ENCODE measurements at places on chromosomes 16 and 17.

GRCh38 chr17:40605306-40605705 is 40.0 kb upstream of the CCR7 start:
- no peak for DNase-seq

- DNase-seq = no peak
These were observed 7.7 kb downstream of the SALL1 start for GRCh38 chr16:51143196-51143977.

DNA sequence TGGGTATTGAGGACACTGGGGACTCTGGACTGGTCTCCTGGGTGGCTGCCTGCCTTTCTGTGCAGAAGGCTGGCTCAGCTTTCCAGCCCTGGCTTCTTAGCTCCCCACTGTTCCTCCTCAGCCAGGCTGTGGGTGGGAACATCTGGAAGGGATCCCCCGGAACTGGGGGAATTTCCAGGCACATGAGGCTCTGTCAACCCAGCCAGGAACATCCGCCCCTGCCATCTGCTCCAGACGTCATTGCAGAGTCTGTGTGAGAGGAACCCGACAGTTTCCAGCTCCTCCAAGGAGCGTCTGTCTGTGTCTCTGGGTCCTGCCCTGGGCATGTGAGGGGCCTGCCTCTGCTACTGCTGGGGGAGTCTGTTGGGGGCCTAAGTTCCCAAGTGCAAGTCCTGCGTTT is 36.2 kb upstream of the CRHR1 start:
- DNase-seq = no peak

- DNase-seq = no peak
These were observed 354.3 kb downstream of the CPPED1 start for GRCh38 chr16:12449374-12449773.

DNA sequence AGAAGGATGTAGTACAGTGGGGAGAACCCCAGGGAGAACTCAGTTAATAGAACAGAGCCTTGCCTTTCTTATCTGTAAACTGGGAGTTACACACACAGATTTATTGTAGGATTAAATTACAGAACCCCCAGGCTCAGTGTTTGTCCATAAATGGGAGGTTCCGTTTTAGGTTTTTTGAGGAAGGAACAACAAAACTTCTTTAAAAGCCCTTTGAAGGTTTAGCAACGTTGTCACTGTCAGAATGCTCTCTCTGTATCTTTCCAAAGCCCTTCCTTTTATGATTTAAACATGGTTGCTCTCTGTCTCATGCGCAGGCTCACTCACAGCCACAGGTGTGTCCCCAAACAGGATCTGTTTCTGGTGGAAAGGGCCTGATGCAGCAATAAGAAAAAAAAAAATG is 9.4 kb upstream of the GNA13 start:
- DNase-seq = no peak

GRCh38 chr16:9177861-9178260 is 86.4 kb downstream of the HAPSTR1 start:
- DNase-seq = no peak

DNA sequence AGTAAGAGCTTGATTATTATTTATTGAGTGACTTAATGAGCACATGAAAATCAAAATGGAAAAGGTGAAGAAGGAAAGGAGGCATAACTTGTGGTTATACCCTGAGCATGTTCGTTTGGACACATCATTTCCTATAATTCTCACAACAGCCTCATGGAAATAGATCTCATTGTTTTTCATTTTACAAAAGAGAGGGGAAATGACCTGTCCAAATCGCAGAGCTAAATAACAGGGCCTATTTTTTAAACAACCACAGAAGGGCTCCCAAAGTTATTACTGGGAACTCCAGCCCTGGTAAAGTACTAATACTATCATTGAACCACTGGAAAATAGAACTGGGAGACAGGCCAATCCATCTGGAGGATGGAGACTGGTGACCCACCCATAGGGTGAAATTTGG is 317.7 kb upstream of the C16orf82 start:
- no peak for DNase-seq

DNA sequence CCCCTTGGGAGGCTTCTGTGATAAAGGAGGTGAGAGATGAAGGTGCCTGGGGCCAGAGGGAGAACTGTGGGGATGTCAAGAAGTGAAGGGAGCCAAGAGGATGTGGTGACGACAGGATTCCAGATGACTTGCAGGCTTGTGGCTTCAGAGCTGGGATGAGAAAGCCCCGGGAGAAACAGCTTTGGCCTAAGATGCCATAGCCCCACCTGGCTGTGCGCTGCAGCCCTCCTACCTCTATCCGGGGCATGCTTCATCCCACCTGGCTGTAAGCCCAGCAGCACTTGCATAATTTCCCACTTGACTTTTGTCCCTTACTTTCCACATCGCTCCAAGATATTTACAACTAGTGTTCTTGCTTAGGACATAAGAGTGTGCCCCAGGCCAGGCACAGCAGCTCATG is 29.3 kb downstream of the GINS3 start:
- no peak for DNase-seq

GRCh38 chr17:17256316-17256715 is 19.3 kb upstream of the FLCN start:
- DNase-seq = no peak

DNA sequence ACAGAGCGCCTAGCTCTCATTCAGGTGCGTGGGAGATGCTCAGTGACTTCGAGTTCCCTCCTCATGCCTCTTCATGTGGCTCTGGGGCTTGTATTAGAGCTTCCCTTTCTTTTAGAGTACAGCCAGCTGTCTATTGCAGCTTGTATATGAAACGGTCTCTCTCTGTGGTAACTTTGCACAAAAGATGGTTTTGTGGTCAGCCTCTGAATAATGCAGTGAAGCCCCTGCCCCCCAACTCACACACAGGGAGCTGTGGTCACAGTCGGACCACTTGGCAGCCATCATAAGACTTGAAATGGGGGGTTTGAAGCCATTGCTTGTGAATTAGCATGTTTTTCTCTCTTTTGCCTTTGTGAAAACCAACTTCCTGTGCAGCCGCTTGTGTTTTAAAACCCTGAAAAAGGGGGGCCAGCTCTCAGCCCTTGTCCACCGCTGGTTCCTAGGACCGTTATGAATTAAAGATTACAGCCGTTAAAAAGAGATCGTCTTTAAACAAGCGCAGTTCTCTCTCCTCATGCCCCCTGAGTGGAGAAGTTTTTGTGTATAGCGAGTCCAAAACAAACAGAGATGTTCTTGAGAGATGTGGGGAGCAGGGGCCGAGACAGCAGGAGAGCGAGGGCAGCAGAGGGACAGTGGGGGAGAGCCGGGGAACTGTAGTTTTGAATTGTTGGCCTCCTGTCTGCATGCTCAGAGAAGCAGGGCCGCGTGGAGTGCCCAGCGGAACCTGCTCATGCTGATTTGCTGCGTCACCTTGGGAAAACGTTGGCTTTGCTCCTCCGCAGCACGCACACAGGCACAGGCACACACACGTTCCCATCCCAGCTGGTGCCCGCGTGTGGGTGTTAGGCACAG is 199.0 kb downstream of the MSI2 start:
- DNase-seq = peak; percentile 5

GRCh38 chr17:47695429-47696376 is 1.7 kb downstream of the TBKBP1 start:
- no peak for DNase-seq

DNA sequence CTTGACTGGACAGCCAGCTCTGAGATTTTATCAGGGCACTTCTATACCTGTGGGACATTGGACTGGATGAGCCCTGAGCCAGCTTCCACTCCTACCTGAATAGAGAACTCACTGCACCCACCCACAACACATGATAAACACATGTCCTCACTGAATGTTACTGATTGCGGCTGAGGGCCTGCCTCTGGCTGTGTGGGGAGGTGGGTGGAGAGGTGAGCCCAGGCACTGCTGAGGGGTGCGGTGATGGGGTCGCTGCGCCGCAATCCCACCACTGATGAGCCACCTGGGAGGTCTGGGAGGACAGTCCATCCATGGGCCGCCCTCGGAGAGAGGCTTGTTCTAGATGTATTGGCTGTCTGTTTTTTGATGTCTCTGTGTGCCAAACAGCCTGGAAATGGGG is 5.4 kb downstream of the TMEM92 start:
- DNase-seq = no peak

DNA sequence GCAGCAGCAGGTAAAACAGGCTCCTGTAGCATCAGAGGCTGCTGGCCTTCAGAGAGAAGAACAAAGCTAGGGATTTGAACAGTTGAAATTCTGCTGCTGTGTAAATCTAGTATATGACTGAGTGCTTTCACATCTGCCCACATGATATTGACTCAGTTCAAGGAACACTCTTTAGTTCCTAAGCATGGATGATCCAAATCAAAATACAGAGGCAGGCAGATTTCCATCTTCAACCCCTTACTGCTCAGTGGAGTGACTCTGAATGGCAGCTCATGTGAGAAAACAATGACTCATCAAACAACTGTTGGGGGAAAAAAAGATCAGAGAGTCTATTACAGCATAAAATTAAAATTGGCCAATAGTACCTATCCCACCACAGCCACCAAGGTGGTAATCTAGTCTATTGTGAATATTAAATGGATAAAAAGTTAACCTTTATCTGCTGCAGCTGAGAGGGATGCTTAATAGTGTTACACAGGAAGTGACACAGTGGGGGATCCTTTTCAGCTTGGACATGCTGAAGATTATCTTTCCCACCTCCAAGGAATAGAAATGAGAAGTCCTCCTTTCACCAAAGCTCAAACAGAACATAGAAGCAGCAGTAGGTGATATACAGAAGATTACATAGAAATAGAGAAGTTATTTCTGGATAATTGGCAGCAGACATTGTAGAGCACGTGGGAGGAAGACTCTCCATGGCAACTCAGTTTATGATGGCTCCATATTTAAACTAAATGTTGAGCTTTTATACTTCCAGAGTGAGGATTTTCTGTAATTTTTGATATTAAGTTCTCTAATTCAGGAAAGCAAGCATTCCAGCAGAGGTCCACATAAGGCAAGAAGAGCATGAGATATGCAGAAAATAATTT is 239.7 kb upstream of the ERCC4 start:
- no peak for DNase-seq

DNA sequence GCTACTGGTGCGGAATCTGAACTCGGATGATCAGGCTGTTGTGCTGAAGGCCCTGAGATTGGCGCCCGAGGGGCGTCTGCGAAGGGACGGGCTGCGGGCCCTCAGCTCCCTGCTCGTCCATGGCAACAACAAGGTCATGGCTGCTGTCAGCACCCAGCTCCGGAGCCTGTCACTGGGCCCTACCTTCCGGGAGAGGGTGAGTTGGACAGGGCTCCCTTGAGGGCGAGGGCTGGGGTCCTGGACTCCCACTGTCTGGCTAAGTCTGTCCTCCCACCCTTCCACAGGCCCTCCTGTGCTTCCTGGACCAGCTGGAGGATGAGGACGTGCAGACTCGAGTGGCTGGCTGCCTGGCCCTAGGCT is 16.7 kb upstream of the CTCF start:
- DNase-seq = no peak

GRCh38 chr16:50386139-50386538 is 17.4 kb upstream of the BRD7 start:
- DNase-seq = no peak

- no peak for DNase-seq
These were observed 62.1 kb upstream of the ADAMTS18 start for GRCh38 chr16:77496934-77497333.

DNA sequence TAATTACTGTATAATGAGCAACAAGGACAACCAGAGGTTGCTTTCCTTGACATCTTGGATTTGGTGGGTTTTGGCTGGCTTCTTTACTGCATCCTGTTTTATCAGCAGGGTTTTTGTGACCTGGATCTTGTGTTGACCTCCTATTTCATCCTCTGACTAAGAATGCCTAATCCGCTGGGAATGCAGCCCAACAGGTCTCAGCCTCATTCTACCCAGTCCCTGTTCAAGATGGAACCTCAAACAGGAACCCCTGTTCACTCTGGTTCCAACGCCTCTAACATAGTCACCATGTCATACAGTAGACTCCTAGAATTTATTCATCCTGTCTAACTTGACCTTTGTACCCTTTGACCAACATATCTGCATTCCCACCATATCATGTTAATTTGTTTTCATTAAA is 183.8 kb upstream of the SOX9 start:
- DNase-seq = no peak

GRCh38 chr16:9238346-9238745 is 146.9 kb downstream of the HAPSTR1 start:
- no peak for DNase-seq

- DNase-seq = no peak
These were observed 299.0 kb downstream of the CEP112 start for GRCh38 chr17:65892912-65893377.

DNA sequence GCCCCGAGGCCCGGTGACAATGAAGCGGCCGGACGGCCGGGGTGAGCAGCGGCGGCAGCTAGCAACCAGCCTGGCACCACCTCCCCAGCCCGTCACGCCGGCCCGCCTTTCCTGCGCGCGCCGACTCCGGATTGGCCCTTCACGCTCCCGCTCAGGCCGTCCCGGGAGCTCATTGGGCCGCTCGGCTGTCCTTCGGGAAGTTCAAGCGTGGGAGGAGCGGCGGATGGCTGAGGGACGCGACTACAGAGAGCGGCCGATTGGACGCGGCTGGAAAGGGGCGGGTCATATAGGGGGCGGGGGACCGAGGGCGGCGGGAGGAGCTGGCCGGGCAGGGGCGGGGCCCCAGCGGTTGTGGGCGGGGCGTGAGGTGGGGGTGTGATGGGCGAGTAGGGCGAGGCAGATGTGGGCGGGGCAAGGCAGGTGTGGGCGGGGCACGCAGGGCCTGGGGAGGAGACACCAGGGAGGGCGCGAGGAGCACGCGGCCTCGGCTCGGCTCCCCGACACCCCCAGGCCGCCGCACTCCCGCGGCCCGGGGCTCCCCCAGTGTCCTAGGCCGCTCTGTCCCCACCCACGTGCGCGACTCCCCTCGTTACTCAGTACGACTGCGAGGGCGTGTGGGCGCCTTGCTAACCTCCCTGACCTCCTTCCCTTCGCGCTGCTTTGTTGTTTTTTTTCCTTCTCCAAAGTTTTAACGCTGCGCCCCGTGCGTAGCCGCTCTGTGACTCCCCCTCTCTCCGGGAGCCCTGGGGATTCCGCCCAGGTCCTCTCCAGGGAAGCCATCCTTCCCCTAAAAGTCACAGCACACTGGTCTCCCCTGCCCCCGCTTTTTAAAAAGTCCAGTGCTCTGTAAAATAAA is at the start of gene CEP131:
CEP131 (minus strand) TSS at position 60 of the 856 bp plus-strand sequence. CDS start 2,909 bp downstream, outside the sequence.
- peak; percentile 100 for DNase-seq

DNA sequence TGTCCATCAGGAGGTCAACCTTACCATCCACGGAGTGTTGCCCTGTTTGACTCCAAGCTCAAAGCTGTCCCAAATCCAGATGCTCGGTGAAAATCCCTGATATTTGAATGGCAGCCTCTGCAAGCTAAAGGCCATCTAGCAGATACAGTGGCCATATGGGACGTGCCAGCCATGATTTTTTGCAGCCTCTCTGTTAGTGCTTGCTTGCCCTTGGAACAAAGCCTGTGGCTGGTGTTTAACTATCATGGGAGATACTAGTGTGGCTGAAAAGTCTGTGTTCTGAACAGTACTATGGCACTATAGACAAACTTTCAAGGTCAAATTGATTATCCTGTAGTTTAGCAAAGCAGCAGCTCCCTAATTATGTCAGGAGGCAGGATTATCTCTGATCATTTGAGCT is 214.3 kb downstream of the CDH13 start:
- DNase-seq = no peak

DNA sequence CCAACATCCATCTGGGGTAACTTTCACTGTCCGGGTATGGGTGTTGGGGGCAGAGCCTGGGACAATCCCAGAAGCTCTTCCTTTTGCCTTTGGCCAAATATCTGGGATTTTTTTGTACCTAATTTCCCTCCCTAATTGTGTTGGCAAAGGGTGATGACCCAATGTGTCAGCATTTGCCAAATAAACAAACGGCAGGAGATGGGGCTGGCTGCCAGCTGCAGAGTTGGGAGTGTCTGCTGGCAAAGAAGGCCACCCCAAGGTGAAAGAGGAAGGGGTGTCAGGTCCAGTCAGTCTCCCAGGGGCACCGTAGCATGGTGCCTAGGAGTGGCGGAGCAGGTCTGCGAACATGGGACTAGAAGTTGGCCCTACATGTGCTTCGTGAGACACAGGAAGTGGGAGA is 73.0 kb downstream of the SLC6A2 start:
- no peak for DNase-seq
